ENCODE measurements at places on chromosomes 5 and 9.

GRCh38 chr9:15543047-15543813 is 9.6 kb upstream of the CCDC171 start:
- no peak for DNase-seq

DNA sequence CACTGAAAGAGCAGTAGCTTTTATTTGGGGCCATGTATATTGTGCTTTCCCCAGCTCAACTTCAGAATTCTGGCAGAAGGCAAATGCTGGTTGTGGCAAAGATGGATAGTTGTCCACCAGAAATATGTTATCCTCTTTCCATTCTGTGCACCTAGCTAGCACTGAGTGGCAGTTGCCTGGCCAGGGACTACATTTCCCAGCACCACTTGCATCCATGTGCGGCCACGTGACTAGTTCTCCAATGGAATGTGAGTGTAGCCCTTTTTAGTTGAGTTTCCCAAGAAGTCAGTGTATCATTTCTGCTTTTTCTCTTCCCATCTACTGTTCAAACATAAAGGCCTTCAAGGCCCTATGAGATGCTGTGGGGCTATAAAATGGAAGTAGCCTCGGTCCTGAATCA is 354.0 kb upstream of the CLINT1 start:
- no peak for DNase-seq

DNA sequence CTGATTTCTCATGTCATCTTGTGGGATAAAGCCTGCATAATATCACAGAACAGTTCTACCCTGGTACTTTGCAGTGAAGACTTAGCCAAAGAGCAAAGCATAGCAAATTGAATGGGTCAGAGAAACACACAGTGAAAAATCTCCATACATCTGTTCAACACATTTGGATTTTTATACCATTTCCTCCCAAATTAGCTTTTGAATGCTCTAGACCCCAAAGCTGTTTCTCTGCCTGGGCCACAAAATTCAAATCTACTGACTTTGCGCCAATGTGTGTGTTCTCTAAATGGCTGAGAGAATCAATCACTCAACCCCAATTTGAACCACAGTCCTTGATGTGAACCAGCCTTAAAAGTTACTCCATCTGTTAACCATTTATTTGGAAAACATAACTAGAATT is 236.9 kb upstream of the NFIL3 start:
- DNase-seq: no peak

DNA sequence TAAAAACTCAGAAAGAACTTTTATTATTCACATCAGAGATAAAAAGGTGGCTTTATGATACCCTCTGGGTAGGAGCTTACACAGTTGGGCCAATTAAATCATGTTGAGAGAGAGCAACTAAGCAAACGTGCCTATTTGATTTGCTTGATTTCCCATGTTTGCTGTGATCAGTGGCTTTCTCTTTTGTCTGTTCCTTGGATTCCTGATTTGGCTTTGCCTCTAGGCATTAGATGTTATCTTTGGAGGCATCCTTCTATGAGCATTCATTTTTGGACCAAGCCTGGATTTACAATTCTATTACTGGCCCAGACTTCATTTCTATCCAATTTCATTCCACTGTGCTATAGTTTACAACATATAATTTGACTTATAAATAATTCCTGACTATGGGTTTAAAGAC is 35.9 kb downstream of the VCAN start:
- no peak for DNase-seq

DNA sequence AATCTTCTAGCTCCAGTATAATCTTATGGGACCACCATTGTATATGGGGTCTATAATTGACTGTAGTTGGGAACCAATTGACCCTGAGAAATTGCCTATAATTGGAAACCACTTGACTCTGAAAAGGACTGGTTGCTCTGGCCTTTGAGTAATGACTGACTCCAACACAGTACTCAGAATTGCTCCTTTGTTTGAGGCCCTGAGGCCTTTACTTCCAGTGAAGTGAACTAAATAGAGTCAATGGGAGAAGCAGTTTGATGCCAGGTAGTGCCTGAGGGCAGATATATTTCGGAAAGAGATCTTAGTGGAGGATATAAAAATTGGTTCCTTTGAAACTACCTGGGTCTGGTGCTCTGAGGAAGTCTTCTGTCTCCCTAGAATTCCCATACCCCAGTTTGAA is 16.0 kb upstream of the TMEM171 start:
- no peak for DNase-seq

GRCh38 chr5:132462333-132462732 is 28.2 kb downstream of the IRF1 start:
- no peak for DNase-seq

DNA sequence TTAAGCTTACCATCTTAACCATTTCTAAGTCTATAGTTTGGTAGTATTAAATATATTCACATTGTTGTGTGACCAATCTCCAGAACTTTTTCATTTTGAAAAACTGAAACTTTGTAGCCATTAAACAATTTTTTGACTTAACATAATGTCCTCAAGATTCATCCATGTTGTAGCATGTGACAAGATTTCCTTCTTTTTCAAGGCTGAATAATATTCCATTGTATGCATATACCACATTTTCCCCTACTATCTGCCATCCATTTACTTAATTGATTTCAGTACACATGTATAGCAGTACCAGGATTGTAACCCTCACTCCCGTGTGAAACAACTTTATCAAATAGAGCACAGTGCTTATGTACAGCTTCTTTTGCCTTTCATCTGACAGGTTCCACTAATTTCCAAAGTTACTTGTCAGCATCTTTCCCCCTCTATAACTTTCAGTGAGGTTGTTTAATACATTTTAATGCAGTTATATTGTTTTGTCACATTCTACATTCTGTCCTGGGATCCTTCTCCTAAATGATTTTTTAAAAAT is 7.4 kb upstream of the GNPDA1 start:
- no peak for DNase-seq

GRCh38 chr5:139403418-139403786 is 487 bp downstream of the SPATA24 start:
- no peak for DNase-seq

DNA sequence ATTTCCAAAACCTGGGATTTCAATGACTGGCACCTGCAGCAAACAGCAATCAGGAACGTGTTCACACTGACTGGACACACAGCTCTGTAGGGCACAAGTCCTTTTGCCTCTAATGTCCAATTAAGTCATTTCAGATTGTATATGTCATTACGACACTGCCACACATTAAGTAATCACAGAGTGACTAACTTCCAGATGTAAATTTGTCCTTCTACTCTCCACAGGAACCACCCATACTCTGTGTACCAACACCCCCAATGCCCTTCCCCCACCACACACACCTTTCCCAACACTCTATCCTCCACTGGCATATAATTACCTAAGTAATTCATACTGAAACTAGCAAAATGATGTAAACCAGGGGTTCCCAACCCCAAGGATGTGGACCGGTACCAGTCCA is 30.5 kb downstream of the LARS1 start:
- DNase-seq: no peak

DNA sequence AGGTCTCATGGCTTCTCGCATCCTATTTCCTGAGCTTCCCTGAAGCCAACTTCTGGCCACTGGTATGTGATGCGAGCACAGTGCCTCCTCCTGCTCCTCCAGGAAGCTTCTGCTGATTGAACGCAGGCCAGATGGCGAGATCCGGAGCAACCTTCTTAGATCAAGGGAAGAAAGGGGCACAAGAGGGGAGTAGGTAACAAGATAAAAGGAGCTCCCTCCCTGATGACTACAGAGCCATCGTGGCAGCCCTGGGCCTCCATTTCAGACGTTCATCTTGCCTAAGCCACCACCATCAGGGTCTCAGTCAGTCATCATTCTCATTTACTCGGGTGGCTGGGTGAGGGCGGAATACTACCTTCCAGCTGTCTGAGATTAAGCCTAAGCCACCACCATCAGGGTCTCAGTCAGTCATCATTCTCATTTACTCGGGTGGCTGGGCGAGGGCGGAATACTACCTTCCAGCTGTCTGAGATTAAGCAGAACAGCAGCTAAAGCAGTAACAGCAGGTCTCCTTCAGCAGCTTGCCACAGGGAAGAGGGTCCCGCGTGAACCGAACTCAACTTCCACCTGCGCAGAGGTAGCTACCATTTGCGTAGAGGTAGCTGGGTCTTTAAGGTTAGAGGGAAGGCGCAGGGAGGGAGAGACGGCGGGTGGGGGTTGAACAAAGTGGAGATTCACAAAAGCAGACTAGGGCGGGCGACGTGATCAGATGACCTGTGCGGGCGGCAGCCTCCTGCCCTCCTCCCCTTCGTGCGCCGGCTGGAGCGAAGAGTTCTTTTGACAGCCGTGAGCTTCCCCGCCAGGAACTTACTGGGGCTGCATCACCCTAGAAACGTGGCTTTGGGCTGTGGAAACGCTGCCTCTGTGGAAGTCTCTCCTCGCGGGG is 27.9 kb upstream of the MGAT1 start:
- DNase-seq: peak; percentile 49

DNA sequence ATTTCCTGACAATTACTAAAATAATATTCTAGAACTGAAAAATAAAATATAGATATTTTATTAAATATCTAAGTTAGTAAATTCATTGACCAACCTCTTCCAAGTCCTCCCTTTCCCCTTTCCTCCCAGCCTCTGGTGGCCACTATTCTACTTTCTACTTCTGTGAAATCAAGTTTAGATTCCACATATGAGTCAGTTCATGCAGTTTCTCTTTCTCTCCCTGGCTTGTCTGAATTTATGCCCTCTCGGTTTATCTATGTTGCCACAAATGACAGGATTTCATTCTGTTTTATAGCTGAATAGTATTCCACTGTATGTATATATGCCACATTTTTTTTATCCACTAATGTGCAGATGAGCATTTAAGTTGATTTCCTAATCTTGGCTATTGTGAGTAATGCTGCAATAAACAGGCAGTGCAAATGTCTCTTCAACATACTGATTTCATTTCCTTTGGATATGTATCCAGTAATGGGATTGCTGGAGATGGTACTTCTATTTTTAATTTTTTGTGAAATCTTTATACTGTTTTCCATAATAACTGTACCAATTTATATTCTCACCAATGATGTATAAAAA is 52.3 kb downstream of the WDR36 start:
- DNase-seq: no peak

DNA sequence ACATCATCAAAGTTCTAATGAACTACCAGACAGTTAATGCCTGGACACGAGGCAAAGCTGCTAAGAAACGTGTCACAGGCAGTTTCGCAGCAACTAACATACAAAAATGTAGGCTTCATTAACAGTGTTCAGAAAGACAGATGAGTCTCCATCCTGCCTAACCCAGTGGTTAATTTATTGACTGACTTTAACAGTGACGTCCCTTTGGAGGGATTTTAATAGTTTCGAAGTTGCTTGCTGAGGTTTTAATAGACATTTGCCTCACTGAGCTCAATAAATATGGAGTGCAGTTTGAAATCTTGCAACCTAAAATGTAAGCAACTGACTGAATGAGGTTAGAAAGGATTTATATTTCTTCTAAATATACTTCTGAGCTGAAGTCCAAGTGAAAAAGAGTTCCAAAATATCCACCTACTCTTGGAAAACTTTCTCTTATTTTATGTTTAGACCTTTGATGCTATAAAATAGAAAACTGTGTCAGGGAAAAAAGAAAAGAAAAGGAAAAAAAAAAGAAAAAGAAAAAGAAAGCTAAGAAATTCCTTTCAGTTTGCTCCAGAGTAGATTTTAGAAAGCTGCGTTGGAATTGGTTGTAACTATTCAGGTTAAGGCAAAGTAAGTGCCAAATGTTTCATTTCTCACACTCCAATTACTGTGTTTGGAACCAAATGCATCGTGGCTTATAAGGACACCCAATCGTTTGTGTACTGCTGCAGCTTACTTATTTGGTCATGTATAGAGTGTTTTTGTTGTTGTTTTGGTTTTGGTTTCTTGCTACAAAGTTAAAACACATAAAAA is 2016.6 kb downstream of the MAT2B start:
- DNase-seq: no peak

GRCh38 chr5:178130576-178131445 is at the start of gene RMND5B:
Gene RMND5B, plus strand, starts transcription at chr5:178131014. Its CDS starts 7,106 bp downstream, at chr5:178138120.
- peak; percentile 71 for DNase-seq

GRCh38 chr9:91431485-91431884 is 7.9 kb upstream of the NFIL3 start:
- no peak for DNase-seq

GRCh38 chr9:69222970-69223369 is 48.9 kb downstream of the TJP2 start:
- no peak for DNase-seq

GRCh38 chr5:3179220-3179619 is 416.4 kb upstream of the IRX1 start:
- no peak for DNase-seq

DNA sequence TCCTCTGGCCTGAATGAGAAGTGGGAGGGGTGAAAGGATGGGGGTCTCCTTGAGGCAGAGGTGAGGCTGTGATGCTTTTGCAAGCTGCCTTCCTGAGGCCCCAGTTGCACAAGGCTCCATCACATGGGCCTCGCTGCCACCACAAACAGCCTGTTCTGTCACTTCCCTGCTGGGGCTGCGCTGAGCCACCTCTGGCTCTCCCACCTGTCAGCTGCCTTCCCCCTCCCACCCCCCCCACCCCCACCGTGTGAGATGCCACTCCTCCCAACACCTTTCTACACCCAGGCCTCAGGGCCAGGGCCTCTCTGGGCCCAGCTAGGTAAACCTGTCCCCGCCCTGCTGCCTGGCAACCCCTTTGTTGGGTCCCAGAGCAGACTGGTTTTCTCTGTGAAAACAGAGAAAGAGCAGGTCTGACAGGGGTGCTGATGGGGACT is 4.5 kb upstream of the PDLIM4 start:
- no peak for DNase-seq

DNA sequence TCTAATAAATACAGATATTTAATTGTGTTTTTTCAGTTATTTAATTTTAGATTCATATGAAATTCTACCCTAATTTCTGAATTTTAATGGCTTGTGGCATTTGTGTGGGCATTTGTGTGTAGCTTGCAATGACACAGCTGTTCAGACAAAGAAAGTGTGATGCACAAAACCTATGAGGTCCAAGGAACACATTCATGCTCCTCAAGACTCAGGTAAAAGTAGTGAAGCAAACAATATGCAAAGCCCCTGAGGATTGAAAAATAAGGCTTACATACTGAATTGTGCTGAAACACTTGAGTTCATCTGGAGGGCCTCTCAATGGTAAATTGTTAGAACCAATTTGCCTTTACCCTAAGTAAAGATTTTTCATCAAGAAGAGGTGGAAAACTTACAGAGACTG is 28.1 kb downstream of the IL7R start:
- DNase-seq: no peak
